Mesothelial cell of epicardium (in vitro differentiated cells): ENCODE measurements at places on chromosomes 5 and 9.

DNA sequence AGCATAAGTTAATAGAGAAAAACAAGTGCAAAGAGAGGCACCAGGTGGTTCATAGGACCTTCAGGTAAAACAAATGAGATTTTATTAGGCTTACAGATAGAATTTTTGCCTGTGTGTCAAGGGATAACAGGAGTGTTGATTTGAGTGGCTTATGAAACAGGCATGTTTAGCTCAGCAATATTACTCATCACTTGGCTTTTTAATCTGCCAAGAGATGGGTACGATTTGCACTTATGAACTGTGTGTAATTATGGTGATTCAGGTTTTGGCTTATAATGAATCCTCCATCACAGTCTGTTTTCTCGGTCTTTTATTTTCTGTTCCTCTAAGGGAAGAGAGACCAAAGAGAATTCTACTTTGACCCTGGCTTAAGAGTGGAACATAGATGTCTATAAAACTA is 199.3 kb downstream of the DMRTA1 start:
- no peak for DNase-seq

DNA sequence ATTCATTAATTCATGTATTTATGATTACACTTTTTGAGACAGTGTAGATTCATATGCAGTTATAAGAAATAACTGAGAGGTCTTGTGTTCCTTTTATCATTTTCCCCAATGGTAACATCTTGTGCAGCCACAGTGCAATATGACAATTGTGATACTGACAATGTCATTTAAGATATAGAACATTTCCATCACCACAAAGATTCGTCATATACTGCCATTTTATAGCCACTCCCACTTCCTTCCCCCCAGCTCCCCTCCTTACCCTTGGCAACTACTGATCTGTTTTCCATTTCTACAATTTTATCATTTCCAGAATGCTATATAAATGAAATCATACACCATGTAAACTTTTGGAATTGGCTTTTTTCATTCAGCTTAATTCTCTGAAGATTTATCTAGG is 53.8 kb downstream of the NR2F1 start:
- DNase-seq, result no peak

DNA sequence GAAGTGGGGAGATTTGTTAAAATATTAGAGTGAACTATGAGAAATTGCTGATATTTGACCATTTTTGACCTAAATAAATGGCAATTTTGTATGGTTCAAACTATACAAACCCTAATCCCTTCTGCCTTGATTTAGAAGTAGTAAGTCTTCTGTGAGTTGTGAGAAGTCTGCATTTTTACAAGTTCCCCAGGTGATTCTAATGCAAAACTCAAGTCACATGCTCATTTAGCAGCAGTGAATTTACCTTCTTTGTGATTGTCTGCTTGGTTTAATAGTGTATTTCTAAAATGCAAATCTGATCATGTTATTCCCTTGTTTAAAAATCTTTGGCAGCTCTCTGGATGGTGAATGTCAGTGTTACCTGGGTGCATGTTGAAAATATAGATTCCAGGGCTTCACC is 2.8 kb downstream of the MEGF10 start:
- DNase-seq, result no peak

GRCh38 chr5:140145256-140145655 is 19.5 kb downstream of the IGIP start:
- no peak for DNase-seq

- DNase-seq, result no peak
Observed at GRCh38 chr5:172163346-172163745, 24.7 kb downstream of the STK10 start.

DNA sequence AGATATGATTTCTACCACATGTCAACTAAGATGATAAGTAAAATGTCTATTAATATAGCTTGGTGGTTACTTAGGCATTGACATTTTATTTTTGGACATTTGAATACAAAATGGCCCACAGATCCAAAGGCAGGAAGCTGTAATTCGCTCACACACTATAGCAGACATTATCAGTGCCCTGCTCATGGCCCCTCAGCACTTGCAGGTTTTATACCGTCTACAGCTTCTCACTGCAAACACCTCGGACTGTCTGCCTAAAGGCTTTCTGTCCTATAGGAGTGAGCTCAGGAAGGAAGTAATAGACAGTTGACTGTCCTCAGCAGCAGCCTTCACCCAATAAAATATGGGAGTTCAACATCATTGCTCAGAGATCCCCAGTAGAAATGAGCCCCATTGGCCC is 140.8 kb upstream of the RASA1 start:
- no peak for DNase-seq

DNA sequence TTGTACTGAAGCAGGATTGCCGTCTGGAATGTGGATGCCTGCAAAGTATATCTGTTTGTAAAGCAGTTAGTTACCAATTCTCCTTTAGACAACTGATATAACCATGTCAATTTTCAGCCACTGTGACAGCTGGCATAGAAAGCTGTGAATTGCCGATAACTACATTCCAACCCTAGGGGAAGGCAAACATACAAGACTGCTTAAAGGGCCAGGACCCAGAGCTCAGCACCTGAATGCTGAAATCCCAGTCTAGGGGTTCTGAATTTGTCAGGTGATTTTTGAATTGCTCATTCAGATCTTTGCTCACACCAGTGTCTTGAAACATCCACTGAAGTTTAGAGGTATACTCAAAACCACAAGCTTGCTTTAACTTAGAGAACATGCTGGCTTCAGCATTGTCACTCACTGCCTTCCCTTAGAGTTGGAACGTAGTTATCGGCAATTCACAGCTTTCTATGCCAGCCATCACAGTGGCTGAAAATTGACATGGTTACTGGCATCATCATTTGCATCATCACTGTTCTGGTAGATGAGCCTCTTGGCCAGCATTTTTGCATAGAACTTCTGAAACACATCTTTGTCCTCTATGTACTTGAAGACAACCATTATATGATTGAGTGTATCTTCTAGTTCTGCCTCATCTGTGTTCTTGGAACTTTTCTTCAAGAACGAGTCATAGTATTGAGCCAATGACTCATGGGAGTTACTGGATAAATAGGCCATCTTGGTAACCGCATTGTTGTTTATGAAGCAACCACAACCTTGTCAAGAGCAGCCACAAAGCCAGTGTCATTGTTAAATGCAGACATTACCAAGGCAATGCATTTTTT is 82.1 kb downstream of the CCDC192 start:
- no peak for DNase-seq

DNA sequence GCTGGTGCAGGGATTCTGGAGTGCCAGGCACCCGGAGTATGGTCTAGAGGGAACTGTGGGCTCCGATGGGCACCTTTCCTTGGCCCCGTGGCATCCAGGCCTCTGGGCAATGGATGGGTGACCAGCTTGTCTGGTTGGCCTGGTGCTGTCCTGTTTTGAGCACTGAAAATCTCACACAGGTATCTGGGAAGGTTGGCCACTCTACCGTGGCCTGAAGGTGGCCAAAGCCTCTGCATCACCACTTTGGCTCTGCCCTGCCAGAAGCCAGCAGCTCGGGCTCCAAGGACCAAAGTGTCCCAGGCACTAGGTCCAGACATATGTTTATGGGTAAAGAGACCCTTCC is 28.8 kb downstream of the SLC6A7 start:
- DNase-seq, result no peak

DNA sequence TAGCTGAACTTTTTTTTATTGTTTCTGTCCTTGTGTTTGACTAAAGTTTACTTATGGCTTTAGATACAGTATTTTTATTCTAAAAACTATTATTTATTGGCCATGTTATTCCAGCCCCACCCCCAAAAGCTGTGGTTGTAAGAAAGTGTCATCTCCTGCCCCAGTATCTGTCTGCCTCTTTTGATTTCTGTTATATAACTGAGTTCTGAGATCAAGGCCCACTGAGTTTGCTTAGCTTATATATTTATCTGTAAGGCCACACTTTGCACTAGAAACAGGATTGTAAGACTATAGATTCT is 116.8 kb upstream of the TNFAIP8 start:
- DNase-seq, result no peak
